ENCODE measurements at places on chromosomes 5 and 9.

GRCh38 chr5:102090770-102091169, 205.3 kb downstream of the SLCO4C1 start:
- DNase-seq, result peak; percentile 2

GRCh38 chr9:129863059-129863690, 27.9 kb downstream of the USP20 start:
- no peak for DNase-seq

DNA sequence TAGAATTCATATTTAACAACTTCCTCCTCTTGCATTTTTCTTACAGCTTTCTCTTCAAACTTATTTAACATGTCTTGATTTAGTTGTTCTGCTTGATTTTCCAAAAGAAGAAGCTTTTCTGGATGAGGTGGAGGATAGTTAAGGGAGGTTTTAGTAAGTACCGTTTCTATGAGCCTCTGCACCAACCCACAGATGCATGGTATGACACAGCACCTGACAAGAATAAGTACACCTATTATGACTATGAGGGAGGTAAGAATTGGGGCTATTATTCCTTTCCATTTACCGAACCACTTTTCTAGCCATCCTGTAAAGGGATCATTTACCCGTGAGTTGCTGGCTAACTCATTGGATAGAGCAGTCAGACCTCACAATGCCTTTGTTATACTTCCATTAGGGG, 2.5 kb upstream of the HMGCS1 start:
- no peak for DNase-seq

- no peak for DNase-seq
These were observed 86.1 kb downstream of the ZNF354C start for GRCh38 chr5:179146277-179146676.

- no peak for DNase-seq
These were observed 300.9 kb downstream of the RFX3 start for GRCh38 chr9:3224931-3225330.

All from Panc1 (cell line).